ENCODE measurements at places on chromosomes 5 and 9. TPM values are rescaled to one million over a fixed set of nuclear protein-coding genes. Genes with fewer than 3 reads are reported as not detected.

Gene MEIKIN
- total RNA-seq: not detected

Gene SPACA9
- total RNA-seq: 3.2 TPM

Gene N4BP3
- 33.2 TPM for total RNA-seq

Gene PKD2L2
- not detected for total RNA-seq

Gene DMRTA1
- total RNA-seq: not detected

Gene HAVCR2
- 28.7 TPM for total RNA-seq

Gene OTP
- total RNA-seq: not detected

Gene PCDHGB2
- 0.11 TPM for total RNA-seq

Gene INSL4
- total RNA-seq: not detected

Gene SLC36A3
- total RNA-seq: not detected

Gene TYRP1
- not detected for total RNA-seq

Gene THOC3
- total RNA-seq: 71.5 TPM

Gene ANKHD1
- total RNA-seq: 99.3 TPM

Gene KIF12
- total RNA-seq: not detected

Gene SHISAL2B
- total RNA-seq: not detected

Gene GLRA1
- total RNA-seq: not detected

Gene ERCC6L2
- total RNA-seq: 31.2 TPM

Gene SLC6A3
- total RNA-seq: not detected

Gene ASS1
- 11.5 TPM for total RNA-seq

Gene SPATA31D1
- not detected for total RNA-seq

Gene AOPEP
- total RNA-seq: 8.7 TPM

Gene LHX6
- 0.07 TPM for total RNA-seq

Gene LURAP1L
- not detected for total RNA-seq

Gene LRRC19
- total RNA-seq: not detected

Gene ABLIM3
- total RNA-seq: not detected

Gene PCDHA2
- total RNA-seq: not detected

Gene SLC4A9
- total RNA-seq: 0.36 TPM

Gene IFNB1
- total RNA-seq: 1.1 TPM

Gene BTNL8
- not detected for total RNA-seq

Gene RASEF
- not detected for total RNA-seq

Gene THBS4
- 2.3 TPM for total RNA-seq

Gene CAMK4
- total RNA-seq: 79.7 TPM

Gene SMIM33
- total RNA-seq: 0.16 TPM

Gene SLC45A2
- total RNA-seq: not detected

Gene PCDHA11
- total RNA-seq: not detected

Gene FAM151B
- total RNA-seq: 0.25 TPM

Gene CDO1
- 0.18 TPM for total RNA-seq

Gene ARID3C
- 0.29 TPM for total RNA-seq

Gene SEMA6A
- not detected for total RNA-seq

Gene WWC1
- total RNA-seq: 0.47 TPM

Gene FKBP15
- total RNA-seq: 32.5 TPM

Gene SMIM15
- total RNA-seq: 58.9 TPM

Gene KCNN2
- total RNA-seq: not detected

Gene IL17B
- total RNA-seq: not detected

Gene PCDHGB1
- total RNA-seq: not detected

Gene TXNDC8
- not detected for total RNA-seq

Gene NME5
- total RNA-seq: not detected
